ENCODE measurements at places on chromosomes 16 and 17.

GRCh38 chr16:11582157-11582814 is 4.4 kb downstream of the LITAF start:
- no peak for DNase-seq

DNA sequence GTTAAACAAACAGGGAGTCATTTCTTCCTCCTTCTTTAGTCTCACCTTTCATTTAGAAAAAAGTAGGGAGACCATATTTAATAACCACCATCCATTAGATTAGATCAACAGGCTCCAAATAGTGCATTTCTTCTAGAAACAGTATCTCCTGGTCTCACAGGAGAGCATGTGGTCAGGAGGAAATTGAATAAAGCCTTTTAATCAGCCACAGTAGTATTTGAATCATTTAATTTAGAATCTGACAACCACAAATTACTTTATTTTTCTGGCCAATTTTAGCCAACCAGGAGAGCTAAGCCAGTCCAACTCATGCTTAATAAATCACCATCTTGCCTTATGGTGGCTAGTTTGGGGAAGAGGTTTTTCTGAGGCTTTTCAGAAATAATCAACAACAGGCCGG is 26.3 kb upstream of the ZFP90 start:
- no peak for DNase-seq

GRCh38 chr17:70256751-70257150 is 87.4 kb downstream of the KCNJ2 start:
- no peak for DNase-seq

DNA sequence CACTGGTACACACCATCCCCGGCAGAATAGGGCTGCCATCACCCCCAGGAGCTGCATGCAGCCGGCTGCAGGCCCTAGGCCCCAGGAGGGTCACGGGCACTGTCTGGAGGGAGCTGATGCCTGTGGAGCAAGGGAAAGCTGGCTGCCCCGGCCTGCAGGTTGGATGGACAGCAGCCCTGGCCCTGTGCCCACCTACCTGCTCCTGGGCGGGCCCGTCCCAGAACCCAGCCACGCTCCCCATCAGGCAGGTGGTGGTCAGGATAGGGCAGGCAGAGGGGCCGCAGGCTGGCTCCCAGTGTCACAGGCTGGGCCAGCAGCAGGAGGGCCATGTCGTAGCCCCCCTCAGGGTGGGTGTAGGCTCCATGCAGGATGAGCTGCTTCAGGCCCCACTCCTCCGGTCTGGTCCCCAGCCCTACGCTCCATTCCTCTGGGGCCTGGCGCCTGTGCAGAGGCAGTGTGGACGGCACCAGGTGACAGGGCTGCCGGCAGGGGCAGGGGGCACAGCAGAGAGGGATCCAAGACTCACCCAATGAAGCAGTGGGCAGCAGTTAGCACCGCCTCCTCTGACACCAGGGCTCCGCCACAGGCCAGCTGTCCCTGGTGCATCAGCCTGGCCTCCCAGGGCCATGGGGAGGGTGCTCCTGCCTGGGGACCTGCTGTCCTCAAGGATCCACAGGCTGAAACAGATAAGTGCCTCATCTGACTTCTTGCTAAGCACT is 4.0 kb downstream of the PRSS53 start:
- DNase-seq, result peak; percentile 47

DNA sequence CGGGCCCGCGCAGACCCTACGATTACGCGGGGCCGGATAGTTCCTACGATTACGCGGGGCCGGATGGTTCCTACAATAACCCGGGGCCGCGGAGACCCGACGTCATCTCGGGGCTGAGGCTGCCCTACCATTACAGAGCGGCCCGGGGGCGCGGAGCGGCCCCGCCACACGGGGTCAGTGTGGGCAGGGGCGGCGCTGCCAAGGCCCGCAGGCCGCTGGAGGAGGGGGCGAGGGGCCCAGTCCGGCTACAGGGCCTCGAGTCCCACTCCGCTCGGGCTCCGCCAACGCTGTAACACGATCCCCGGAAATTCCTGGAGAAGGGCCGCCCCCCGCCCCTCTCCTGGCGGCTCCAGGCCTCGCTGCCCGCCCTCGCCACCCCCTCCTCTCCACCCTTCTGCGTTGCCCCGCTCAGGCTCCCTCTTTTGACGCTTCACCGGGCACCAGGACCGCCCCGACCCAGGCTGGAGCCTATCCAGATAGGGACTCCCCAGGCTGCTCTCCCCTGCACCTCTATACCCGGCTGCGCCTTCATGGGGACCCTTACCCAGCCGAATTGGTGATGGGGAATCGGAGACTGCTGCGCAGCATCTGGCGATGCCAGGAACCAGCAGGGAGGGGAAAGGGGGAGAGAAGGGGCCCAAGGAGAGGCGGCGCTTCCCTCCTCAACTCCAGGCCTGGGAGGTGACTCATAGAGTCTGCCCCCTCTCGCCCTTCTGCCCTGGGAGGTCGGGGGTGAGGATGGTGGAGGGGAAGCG is at the start of gene RAB34:
TSS of gene RAB34 (minus strand) at position 291 of the 755 bp plus-strand sequence. CDS start 602 bp downstream, outside the sequence.
- peak; percentile 96 for DNase-seq

- no peak for DNase-seq
These were observed 245.7 kb upstream of the CIBAR2 start for GRCh38 chr16:85357924-85358505.

- DNase-seq, result peak; percentile 49
These were observed 468 bp downstream of the FLYWCH2 start for GRCh38 chr16:2883458-2883908.

GRCh38 chr16:76441391-76441790 is 164.2 kb downstream of the CNTNAP4 start:
- DNase-seq, result no peak

DNA sequence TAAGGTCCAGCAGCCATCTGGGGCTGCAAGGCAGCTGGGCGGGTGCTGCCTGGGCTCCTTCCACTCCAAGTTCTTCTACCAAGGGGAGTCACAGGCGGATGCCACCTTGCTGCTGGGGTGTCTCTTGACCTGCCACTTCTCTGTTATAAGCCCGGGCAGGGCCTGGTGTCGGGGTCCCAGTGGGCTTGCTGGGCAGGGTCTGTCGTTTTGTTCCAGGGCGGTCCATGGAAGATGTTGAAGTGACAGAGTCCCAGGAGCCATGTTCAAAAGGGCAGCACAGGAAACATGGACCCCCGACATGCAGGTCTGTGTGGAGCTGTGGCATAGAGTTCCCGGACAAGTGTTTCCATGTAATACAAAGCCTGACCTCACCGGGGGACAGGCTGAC is 91.1 kb downstream of the TNFRSF13B start:
- DNase-seq, result no peak
